ENCODE measurements at places on chromosomes 1 and 21.

DNA sequence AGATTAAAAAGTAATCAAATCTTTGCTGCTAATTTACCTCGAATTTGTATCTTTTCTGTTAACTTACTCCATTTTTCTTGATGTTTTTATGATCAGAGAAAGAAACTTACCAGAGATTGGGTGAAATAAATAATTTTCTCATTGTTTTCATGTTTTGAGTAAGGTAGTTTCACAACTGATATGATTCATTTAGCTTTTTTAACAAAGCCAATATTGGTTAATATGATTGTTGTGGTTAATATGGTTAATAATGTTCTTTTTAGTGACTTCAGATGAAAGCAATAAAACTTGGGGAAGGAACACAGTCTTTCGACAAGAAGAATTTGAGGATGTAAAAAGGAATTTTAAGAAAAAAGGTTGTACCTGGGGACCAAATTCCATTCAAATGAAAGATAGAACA lies 48.1 kb downstream of the MAP3K21 start:
- no peak for DNase-seq

GRCh38 chr1:211697356-211697755 lies 21.9 kb upstream of the NEK2 start:
- no peak for DNase-seq

DNA sequence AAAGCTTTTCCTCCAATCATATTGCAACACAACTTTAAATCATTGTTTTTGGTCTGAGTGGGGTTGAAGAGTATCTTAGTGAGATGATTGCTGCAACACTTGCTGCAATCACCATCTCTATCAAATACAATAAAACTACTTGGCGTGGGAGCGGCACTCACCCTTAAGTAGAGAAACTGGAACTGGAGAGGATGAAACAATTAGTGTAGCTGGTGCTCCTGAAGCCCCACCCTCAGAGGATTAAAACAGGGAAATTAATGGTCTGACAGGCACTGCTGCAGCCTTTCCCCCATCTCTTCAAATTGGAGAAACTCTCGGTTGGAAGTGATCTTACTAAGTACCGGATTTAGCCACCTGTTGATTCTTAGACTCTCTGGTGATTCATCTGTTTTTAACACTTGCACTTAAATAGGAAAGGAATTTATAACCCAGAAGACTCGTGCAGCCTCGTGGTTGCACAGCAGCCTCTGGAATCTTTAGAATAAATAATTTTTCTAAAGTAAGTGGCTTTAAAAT lies 80.5 kb upstream of the KIF26B start:
- DNase-seq = no peak

GRCh38 chr1:66730462-66730861 lies 21.8 kb upstream of the DYNLT5 start:
- DNase-seq = no peak

DNA sequence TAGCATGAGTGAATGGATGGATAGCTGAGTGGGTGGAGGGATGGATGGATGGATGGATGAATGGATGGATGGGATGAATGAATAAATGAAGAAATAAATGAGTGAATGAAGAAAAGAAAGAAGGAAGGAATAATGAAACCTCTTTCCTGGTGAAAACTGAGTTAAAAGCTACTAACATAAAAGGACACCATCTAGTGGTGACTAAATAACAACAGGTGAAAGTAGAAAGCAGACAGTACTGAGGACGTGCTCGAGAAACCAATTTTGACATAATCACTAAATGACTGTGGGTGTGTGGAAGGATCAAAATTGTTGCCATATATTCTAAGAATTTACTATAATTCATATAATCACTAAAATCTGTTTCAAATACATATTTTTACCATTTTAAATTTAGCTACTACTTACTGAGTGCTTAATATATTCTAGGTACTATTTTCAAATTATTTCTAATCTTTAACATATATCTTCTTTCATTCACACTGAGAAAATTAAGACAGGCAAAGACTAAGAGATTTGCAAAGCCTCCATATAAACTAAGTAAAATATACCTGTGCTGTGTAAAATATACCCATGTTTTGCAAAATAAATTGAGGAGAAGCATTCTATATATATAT lies 522.9 kb downstream of the LRRIQ3 start:
- DNase-seq = no peak

DNA sequence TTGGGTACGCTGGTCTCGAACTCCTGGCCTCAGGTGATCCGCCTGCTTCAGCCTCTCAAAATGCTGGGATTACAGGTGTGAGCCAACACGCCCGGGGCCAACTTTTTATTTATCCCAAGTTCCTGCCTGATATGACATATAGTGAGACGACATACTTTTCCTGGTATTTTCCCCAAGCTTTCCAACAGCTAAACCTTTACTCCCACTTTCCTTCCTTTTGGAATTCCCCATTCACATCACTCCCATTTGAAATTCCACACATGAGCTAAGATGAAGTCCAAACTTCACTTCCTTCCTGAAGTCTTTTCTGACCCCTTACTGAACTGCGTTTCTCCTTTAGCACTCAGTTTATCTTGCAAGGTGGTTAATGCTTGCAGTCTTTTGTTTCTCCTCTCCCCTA lies 64.1 kb downstream of the S1PR1 start:
- DNase-seq = no peak

DNA sequence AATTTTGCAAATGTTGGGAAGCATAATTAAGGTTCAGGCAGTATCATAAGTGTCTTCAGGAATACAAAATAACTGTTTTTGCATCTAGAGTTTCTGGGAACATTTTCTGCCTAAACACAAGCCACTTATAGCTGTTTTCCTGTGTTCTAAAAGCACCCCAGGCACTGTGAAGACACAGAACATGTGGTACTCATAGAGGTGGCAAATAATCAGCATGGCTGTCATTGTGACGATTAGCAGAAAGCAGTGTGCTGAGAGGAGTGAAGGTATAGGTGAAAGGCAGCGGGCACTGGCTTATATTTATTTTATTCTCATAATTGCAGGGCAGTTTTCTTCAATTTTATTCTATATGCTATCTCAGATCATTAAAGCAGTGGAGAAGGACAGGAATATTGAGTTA lies 119.6 kb downstream of the LRRC53 start:
- DNase-seq = no peak

DNA sequence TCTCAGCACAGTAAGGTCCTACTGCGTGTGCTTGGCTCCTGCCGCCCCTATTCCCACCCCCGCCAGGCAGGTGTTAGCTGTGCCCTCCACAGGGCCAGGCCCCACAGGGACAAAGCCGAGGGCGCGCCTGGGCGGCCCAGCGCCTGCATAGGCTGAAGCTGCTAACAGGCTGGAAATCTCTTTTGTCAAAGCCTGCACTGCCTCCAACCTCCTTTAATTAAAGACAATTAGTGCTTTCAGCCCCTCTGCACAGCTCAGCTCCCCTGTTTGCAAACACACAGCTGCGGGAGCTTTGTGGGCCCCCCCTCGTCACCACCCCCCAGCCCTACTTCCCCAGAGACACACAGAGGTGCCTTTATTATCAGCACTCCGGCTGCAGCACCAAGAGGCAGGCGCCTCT lies 95.9 kb downstream of the EPHB2 start:
- DNase-seq = no peak

DNA sequence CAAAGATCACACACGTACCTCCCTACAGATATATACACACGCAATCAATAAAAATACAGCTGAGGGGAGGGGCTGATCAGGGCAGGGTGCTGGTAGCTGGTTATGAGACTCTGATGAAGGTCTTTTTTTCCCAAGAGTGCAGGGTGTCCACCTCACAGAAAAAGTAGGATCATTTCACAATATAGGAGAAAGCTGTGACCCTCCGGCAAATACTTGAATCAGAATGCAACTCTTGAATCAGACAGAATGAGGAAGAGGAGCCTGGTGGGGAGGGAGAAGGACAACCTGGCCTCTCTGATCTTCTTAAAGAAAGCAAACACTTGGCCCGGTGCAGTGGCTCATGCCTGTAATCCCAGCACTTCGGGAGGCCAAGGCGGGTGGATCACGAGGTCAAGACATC lies 269.3 kb downstream of the PCP4 start:
- DNase-seq = no peak

- no peak for DNase-seq
These were observed 489.3 kb downstream of the AMY1C start for GRCh38 chr1:104238991-104239390.

- no peak for DNase-seq
These were observed 69.9 kb upstream of the LPGAT1 start for GRCh38 chr1:211900441-211900840.

DNA sequence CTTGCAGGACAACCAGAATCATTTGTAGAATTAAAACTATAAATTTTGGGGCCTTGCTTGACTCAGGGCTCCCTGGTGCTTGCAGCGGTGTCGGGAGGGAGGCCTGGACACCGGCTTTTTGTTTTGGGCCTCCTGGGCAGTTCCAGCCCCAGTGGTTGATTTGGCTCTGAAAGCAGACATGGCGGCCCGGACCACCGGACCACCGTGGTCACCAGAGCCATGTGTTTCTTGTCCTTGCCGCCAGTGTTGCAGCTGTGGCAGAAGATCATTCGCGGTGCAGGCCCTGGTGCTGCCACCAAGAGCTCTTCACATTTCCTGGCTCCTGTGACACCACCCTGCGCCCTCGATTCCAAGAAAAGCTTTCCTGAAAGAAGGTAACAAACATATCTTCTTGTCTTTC lies 484.8 kb downstream of the BRINP3 start:
- DNase-seq = no peak

- no peak for DNase-seq
These were observed 47.1 kb downstream of the DYRK1A start for GRCh38 chr21:37413553-37414291.

DNA sequence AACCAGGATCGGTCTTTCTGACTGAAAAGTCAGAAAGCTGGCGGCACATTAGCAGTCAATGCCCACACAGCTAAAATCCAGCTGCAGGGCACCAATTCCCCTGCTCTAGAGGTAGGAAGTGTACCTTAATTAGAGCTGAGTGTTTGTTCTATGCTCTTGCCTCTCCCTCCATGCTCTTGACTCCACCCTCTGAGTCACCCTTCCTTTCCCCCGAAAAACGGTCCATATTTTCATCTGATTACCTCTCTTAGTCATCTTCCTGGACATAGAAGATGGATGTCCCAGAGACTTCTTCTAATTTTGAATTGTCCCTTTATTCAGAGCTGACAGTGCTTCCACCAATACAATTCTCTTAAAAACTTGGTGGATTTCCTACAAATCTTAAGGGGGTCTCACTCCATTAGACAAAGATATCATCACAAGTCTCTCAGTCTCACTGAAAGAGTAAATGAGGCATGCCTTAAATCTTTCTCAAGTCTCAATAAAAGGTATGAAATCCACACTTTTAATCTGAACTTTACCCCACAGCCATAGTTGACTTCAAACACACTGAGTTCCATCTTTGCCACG lies 44.1 kb upstream of the SLC19A1 start:
- DNase-seq = no peak

DNA sequence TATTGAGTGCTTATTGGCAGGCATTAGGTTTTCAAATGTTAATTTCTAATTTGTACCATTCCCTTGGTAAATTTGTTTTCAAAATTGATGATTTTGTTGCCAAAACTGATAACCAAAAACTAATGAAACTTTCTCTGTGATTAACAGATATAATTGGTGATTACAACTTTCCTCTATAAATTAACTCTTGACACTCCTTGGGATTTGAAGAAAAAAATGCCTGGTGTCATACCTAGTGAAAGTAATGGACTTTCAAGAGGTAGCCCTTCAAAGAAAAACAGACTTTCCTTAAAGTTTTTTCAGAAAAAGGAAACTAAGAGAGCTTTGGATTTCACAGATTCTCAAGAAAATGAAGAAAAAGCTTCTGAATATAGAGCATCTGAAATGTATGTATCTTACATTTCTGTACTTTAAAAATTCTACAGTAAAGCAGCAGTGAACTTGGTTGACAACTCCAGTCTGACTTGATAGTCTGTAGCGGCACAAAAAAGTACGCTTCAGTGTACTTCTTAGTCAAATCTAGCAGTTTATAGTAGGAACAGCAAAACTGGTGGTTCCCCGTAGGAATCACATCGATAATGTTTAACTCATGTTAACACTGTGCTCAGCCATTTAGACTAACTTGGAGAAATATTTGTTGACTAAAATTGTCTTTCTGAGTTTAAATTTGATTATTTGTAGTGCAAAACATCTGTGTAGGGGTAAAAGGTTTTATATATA lies 3.0 kb downstream of the USP1 start:
- DNase-seq = no peak

- no peak for DNase-seq
These were observed 40.4 kb downstream of the GNG12 start for GRCh38 chr1:67792741-67793458.

GRCh38 chr1:30273021-30273325 lies 450.4 kb downstream of the MATN1 start:
- no peak for DNase-seq

GRCh38 chr1:209901211-209901610 lies 36.8 kb upstream of the SYT14 start:
- DNase-seq = no peak

GRCh38 chr1:56934430-56935060 lies 31.3 kb downstream of the C8B start:
- no peak for DNase-seq

DNA sequence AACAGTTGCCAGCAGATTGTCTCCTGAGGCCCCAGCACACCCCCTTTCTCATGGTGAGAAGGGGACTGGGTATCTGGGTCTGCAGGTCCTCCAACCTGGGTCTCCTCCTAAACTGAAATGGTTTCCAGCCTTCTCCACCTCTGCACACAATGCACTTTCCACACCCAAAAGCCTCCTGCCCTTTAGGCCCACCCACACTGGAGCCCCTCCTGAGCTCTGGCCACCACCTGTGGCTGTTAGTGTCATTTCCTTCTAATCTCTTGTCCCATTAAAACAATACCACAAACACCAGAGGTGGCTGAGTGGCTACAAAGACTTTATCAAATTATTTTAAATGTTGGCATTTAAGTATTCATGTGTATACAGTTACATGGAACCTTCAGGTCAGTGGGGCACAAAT lies 11.5 kb downstream of the GPR3 start:
- DNase-seq = no peak

DNA sequence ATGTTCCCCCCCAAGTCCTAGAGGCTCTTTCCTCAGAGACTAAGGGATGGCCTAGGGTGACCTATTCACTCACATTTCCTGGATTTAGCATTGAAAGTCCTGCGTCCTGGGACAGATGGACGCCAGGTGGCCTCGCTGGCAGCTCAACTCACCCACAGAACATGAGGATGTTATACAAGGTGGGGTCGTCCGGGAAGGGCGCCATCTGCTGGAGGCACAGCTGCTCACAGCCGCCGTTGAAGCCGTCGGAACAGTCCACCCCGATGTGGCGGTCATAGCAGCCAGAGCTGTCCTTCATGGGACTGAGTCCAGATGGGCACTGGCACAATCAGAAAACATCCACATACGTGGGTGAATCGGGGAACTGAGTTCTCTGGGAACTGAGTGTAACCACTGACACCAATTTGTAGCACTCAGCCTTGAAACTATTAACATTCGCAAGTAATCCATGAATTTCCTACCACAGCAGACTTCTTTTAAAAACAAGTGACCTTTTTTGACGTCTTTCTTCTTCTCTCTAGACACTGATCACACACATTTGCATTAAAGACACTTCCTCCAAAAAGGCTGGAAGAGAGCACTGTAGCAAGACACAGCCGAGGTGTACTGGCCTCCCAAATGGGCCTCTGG lies 215.4 kb downstream of the ASTN1 start:
- DNase-seq = peak; percentile 76

- no peak for DNase-seq
These were observed 85.9 kb downstream of the TCP10L start for GRCh38 chr21:32499249-32500055.

- DNase-seq = no peak
These were observed 268.0 kb downstream of the PTPRC start for GRCh38 chr1:198906739-198907422.

- no peak for DNase-seq
These were observed 199.0 kb downstream of the RPS6KC1 start for GRCh38 chr1:213250041-213250440.

GRCh38 chr1:243447347-243447746 lies 191.5 kb downstream of the SDCCAG8 start:
- DNase-seq = no peak

All from Caco-2 (cell line).